Vagina (tissue), 2 donors: ENCODE measurements at places on chromosomes 7 and 10.

- no peaks in the 10 kb centered on the region for H3K4me1 ChIP-seq
- H3K4me3 ChIP-seq, result no peak overlapping the region
- no peak overlapping the region for H3K27ac ChIP-seq
- no peak for DNase-seq
These were observed 6.9 kb downstream of the MTG1 start for GRCh38 chr10:133400624-133401424.

DNA sequence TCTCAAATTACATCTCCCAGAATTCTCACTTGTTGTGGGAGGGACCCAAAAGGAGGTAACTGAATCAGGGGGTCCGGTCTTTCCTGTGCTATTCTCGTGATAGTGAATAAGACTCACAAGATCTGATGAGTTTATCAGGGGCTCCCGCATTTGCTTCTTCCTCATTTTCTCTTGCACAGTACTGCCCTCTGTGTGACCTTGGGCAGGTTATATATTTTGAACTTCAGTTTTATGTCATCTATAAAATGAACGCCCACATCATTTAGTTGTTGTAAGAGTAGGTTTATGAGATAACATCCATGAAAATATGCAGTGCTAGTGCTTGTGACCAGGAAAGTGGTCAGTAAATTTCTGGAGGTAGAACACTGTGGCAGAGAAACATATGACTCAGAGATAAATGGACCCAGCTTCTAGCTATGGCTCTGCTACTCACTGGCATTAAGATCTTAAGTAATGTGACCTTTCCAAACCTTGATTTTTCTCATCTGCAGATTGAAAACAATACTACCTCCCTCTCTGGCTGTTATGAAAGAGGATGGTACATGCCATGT, 44.3 kb downstream of the SCRN1 start:
- no peak for DNase-seq
- H3K4me1 ChIP-seq, result no peaks in the 10 kb centered on the region
- no peaks in the 10 kb centered on the region for H3K36me3 ChIP-seq

- H3K27ac ChIP-seq, result no peak overlapping the region
- no peak overlapping the region for H3K4me3 ChIP-seq
- H3K36me3 ChIP-seq, result no peaks in the 10 kb centered on the region
- DNase-seq, result no peak
- H3K27me3 ChIP-seq, result no peaks in the 10 kb centered on the region
- H3K4me1 ChIP-seq, result no peaks in the 10 kb centered on the region
These were observed 11.6 kb upstream of the ERCC6 start for GRCh38 chr10:49550563-49550962.

GRCh38 chr7:54680377-54681005, 78.5 kb downstream of the SEC61G start:
- H3K27me3 ChIP-seq, result no peaks in the 10 kb centered on the region
- H3K27ac ChIP-seq, result no peak overlapping the region

DNA sequence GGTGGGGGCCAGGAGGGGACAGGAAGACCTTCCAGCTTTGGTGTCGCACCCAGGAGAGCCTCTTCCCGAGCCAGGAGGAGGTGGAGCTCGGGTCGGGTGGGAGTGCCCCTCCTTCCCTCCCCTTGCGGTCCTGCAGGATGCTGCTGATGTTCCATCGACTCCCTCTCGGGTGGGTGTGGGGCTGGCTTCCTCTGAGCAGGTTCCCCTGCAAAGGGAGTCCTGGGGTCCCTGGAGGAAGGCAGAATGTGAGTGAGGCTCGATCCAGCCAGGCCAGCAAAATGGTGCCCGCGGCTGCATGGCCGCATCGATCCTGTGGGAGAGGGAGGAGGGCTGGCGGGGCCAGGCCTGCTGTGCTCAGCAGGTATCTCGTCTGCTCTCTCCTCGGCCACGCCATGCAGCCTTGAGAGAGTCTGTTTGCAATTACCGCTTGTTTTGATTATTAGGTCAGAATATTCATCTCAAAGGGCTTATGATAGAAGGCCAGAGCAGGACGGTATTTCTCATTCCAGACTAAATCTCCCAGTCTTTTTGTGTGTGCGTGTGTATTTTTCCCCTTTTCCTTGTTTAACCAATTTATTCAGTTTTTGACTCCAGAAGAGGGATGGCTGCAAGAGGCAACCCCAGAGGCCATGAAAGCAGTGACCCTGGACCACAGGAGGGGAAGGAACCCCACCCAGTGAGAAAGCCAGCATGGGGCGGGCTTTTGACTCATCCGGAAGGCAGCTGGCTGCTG, 137.3 kb upstream of the ZMIZ1 start:
- H3K4me1 ChIP-seq, result peaks cover 39% of the 10 kb centered on the region
- H3K27ac ChIP-seq, result peak overlapping the region; percentile 66
- no peaks in the 10 kb centered on the region for H3K36me3 ChIP-seq

GRCh38 chr7:111400088-111400487, 162.2 kb downstream of the IMMP2L start:
- H3K27ac ChIP-seq, result no peak overlapping the region
- H3K27me3 ChIP-seq, result no peaks in the 10 kb centered on the region
- no peak for DNase-seq
- H3K4me1 ChIP-seq, result no peaks in the 10 kb centered on the region

DNA sequence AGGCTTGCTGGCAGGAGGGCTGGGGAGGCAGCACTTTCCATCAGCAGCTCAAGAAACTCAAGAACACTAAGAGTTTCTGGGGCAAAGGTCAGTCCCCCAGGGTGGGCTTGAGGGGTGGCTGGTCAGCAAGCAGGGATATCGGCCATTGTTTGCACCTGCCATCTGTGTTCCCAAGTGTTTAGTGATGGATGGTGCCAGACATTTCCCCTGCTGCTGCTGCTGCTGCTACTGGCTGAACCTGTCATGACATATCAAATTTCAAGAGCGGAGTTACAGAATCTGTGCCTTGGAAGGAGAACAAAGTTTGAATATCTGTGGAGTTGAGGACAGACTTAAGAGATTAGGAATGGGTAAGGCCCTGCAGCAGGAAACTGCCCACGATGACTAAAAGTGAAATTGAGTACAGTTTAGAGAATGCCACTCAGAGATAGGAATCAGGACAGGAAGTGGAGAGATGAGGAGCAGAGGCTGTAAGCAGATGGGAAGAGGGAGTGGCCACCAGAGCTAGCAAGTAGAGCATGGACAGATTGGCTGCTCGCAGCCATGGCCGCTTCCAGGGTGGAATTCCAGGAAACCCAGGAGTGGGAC, 39.2 kb upstream of the PPP1R3C start:
- no peak overlapping the region for H3K4me3 ChIP-seq
- no peak for DNase-seq
- no peaks in the 10 kb centered on the region for H3K4me1 ChIP-seq
- no peaks in the 10 kb centered on the region for H3K36me3 ChIP-seq

GRCh38 chr10:36555036-36555435, 570.4 kb upstream of the ANKRD30A start:
- no peaks in the 10 kb centered on the region for H3K36me3 ChIP-seq
- H3K4me1 ChIP-seq, result no peaks in the 10 kb centered on the region
- H3K27ac ChIP-seq, result no peak overlapping the region

- peaks cover 7% of the 10 kb centered on the region for H3K4me1 ChIP-seq
- no peak overlapping the region for H3K4me3 ChIP-seq
- H3K27ac ChIP-seq, result no peak overlapping the region
- H3K36me3 ChIP-seq, result no peaks in the 10 kb centered on the region
These were observed 44.4 kb upstream of the CD36 start for GRCh38 chr7:80593869-80594586.

GRCh38 chr7:131105294-131105798, 222.3 kb upstream of the MKLN1 start:
- peak overlapping the region; percentile 100 for H3K27ac ChIP-seq
- H3K27me3 ChIP-seq, result no peaks in the 10 kb centered on the region
- peak overlapping the region; percentile 87 for H3K4me3 ChIP-seq
- DNase-seq, result no peak
- peaks cover 55% of the 10 kb centered on the region for H3K4me1 ChIP-seq

DNA sequence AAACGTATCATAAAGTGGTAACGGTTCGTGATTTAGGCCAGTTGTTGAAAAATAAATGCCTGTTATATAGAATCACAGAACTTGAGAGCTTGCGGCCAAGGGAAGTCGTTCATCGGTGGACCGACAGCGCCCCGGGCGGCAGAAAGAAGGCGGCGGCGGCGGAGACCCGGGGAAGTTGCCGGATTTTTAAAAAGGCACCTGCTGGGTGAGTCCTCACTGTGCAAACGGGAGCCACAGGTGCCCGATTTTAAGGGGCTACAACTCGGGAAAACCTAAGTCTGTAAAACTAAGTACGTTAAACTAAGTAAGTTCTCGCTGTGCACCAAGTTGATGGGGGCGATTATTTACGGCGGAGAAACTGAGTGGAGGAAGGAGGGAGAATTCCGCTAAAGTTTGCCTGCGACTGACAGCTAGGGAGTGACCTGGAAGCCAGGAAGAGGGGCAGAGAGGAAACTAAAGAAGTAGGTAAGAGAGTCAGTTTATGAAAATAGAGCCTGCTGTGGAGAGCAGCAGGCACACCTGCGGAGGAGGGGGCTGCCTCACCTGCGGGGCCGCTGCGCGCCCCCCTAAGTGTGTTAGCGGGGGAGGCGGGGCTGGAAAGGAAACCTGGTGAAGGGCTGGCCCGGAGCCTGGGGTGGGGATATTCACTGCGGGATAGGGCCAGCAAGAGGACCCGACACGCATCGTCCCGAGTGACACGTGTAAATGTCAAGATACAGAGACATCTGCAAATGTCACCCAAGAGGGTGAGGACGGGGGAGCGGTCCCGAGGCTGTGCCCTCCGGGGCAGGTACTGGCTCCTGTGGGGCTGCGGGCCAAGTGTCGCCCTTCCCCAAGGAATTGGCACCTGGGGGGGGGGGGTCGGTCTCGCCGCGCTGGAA, 996 bp downstream of the ADAM12 start:
- no peak for DNase-seq
- H3K36me3 ChIP-seq, result no peaks in the 10 kb centered on the region
- peak overlapping the region; percentile 45 for H3K4me3 ChIP-seq
- H3K4me1 ChIP-seq, result peaks cover 6% of the 10 kb centered on the region
- no peaks in the 10 kb centered on the region for H3K27me3 ChIP-seq
- no peak overlapping the region for H3K27ac ChIP-seq

GRCh38 chr10:51911723-51912122, 212.3 kb upstream of the CSTF2T start:
- H3K4me3 ChIP-seq, result no peak overlapping the region
- no peak for DNase-seq
- H3K4me1 ChIP-seq, result peaks cover 9% of the 10 kb centered on the region

DNA sequence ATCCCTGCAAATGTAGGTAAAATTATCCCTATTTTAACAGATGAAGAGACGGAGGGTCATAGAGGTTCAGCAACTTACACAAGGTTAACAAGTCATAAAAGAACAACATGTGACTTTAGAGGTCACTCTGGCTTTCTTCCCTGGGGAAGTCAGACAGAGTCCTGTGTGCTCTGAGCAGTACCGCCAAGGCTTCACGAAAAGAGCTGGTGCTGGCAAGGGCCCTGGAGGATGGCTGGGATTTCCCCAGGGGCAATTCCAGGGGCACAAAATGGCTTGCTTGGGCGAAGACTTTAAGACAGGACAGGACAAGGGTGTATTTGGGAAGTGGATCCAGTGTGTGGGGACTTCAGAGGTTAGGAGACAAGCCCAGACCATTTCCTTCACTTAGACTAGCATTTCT, 144.1 kb downstream of the PIP4K2A start:
- no peaks in the 10 kb centered on the region for H3K27me3 ChIP-seq
- no peaks in the 10 kb centered on the region for H3K36me3 ChIP-seq
- no peak overlapping the region for H3K27ac ChIP-seq
- no peak for DNase-seq
- no peaks in the 10 kb centered on the region for H3K4me1 ChIP-seq

GRCh38 chr10:11748866-11749265, 6.7 kb downstream of the ECHDC3 start:
- H3K27ac ChIP-seq, result no peak overlapping the region
- peaks cover 12% of the 10 kb centered on the region for H3K4me1 ChIP-seq
- no peaks in the 10 kb centered on the region for H3K36me3 ChIP-seq
- no peak overlapping the region for H3K4me3 ChIP-seq
- no peak for DNase-seq
- H3K27me3 ChIP-seq, result no peaks in the 10 kb centered on the region

GRCh38 chr7:70589590-70589989, 542.4 kb upstream of the GALNT17 start:
- H3K27me3 ChIP-seq, result no peaks in the 10 kb centered on the region
- no peak for DNase-seq
- H3K4me3 ChIP-seq, result no peak overlapping the region
- no peak overlapping the region for H3K27ac ChIP-seq

DNA sequence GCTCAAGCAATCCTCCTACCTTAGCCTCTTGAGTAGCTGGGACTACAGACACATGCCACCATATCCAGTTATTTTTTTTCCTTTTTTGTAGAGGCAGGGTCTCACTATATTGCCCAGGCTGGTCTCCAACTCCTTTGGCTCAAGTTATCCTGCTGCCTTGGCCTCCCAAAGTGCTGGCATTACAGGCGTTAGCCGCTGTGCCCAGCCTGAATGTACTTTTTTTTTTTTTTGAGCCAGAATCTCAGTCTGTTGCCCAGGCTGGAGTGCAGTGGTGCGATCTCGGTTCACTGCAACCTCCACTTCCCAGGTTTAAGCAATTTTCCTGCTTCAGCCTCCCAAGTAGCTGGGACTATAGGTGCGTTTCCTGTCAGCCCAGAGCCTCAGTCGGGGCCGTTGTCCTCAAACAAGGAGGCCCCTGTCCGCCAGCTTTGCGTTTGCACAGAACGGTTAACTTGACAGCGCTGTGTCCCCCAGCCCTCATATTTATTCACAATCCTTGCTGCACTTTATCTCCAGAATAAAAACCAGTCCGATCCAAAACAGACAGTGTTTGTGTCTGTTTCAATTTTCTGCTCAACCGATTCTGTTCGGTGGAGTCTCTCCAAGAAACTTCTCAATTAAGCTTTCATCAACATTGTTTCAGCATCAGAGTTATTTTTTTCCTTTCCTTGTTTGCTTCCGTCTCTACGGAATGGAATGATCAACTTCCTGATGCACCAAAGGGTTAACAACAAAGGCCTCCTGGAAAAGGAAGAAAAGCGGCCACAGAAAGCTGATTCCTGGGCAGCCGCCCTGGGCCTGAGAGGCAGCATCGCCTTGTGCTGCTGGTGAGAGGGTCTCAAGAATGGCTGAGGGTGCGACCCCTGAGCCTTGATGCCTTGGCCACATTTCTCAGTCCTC, 64.5 kb downstream of the PDIA4 start:
- no peaks in the 10 kb centered on the region for H3K36me3 ChIP-seq
- H3K27me3 ChIP-seq, result no peaks in the 10 kb centered on the region
- H3K4me1 ChIP-seq, result peaks cover 8% of the 10 kb centered on the region
- H3K4me3 ChIP-seq, result peak overlapping the region; percentile 54

DNA sequence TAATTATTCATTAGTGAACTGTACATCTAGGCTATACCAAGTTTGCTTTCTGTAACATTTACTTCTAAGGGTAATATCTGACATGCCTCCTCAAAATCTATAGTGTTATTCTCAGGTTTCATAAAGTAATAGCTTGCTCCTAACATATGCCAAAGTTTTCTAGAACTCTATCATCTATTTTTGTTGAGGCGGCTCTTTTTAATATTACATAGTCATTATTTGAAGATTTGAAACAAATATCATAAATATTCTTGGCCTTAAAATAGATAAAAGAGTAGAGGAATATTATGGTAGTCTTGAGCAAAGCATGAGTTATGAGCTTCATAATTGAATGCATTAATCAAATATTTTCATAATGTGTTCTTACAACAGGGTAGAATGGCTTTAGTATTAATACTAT, 327.2 kb upstream of the KCND2 start:
- no peaks in the 10 kb centered on the region for H3K4me1 ChIP-seq
- DNase-seq, result no peak
- no peaks in the 10 kb centered on the region for H3K36me3 ChIP-seq
- no peak overlapping the region for H3K27ac ChIP-seq

- no peak for DNase-seq
- H3K4me1 ChIP-seq, result peaks cover 43% of the 10 kb centered on the region
- no peaks in the 10 kb centered on the region for H3K36me3 ChIP-seq
These were observed 28.6 kb upstream of the VAX1 start for GRCh38 chr10:117166418-117167345.

GRCh38 chr7:85630904-85631600, 444.2 kb upstream of the SEMA3D start:
- H3K4me3 ChIP-seq, result no peak overlapping the region
- no peak for DNase-seq
- no peaks in the 10 kb centered on the region for H3K4me1 ChIP-seq
- H3K27me3 ChIP-seq, result no peaks in the 10 kb centered on the region
